ENCODE measurements at places on chromosomes 16 and 17.

DNA sequence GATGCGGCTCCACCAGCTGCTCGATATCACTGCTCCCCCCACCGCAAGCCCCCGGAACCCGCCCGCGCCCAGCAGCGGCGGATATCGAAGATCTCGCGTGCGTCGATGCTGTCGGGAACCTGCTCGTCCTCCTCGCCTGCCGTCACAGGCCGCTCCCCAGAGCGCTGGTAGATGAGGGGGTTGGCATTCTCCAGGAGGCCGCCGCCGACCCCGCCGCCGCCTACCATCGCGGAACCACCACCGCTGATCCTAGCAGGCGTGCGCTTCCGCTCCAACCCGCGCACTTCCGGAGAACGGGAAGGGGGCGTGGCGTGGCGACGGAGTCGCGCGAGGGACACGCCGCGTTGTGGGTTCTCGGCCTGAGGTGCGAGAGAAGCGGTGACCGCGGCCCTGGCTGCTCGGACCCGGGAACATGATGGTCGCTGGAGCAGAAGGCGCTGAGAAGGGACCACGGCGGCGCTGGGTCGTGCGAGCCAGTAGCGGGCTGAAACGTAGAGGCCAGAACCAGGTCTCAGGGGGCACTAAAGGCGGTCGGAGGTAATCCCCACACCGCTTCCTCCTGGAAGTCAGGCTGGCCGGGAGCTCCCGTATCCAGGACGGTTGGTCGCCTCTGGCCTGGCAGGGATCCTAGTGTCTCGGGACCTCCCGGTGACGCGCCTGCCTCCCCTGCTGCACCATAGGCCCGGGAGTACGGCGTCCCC, at the start of gene CIAO2B:
Gene CIAO2B (minus strand): TSS at position 265 of the 701 bp plus-strand sequence. CDS start 38 bp downstream, at position 227.
- peak; percentile 14 for DNase-seq

DNA sequence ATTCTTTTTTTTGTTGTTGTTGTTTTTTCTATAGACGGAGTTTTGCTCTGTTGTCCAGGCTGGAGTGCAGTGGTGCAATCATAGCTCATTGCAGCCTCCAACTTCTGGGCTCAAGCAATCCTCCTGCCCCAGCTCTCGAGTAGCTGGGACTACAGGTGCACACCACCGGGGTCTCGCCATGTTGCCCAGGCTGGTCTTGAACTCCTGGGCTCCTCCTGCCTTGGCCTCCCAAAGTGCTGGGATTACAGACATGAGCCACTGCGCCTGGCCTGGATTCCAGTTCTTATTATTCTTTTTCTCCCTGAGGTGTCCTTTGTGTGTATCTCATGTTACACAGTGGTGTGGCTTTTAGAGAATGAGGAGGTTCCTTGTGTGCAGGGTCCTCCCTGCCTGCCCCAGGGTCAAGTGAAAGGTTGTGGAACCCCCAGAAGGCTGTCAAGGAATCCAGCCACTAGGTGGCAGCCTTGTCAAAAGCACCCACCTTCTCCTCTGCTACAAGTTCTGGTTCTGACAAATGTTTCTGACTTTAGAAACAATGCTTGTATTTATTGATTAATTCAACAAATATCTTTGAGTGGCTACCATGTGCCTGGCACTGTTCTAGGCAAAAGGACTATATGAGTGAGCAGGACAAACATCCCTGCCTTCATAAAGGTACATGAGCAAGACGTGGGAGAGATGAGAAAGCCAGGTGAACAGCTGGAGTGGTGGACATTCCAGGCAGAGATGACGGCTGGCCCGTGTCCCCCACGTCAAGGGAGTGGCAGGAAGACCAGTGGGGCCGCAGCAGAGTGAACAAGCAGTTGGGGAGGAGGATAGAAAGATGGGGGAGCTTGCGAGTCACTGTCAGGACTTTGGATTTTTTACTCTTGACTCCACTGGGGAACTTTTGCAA, 112.4 kb downstream of the SPECC1 start:
- DNase-seq, result no peak

GRCh38 chr17:15335446-15335845, 6.0 kb downstream of the TEKT3 start:
- no peak for DNase-seq

GRCh38 chr17:45814622-45815606, 29.8 kb upstream of the SPPL2C start:
- DNase-seq, result no peak

GRCh38 chr16:80938879-80939260, 67.8 kb downstream of the CMC2 start:
- no peak for DNase-seq

DNA sequence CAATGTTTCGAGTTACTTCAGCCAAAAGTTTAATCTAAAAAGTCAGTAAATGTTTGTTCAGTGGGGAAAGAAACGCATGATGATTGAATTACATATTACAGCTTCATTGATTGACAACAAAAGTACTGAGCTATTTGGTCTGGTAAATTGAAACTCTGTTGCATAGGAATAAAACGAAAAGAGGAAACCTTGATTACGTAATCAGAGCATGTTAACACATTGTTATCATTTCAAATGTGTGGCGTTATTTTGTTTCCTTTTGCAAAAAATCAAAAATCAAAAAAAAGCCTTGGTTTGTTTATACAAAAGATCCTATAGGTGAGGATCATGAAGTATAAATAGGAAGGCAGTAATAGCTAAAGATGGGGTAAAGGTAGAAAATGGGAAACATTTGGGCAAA, 19.5 kb upstream of the CA10 start:
- DNase-seq, result no peak

- DNase-seq, result no peak
Measured at GRCh38 chr16:82993926-82994325, 367.2 kb downstream of the CDH13 start.

- no peak for DNase-seq
Measured at GRCh38 chr17:12134101-12134500, 113.4 kb downstream of the MAP2K4 start.

- DNase-seq, result no peak
Measured at GRCh38 chr17:37741341-37742115, 3.3 kb downstream of the HNF1B start.

- no peak for DNase-seq
Measured at GRCh38 chr16:54412037-54412436, 125.5 kb upstream of the IRX3 start.

DNA sequence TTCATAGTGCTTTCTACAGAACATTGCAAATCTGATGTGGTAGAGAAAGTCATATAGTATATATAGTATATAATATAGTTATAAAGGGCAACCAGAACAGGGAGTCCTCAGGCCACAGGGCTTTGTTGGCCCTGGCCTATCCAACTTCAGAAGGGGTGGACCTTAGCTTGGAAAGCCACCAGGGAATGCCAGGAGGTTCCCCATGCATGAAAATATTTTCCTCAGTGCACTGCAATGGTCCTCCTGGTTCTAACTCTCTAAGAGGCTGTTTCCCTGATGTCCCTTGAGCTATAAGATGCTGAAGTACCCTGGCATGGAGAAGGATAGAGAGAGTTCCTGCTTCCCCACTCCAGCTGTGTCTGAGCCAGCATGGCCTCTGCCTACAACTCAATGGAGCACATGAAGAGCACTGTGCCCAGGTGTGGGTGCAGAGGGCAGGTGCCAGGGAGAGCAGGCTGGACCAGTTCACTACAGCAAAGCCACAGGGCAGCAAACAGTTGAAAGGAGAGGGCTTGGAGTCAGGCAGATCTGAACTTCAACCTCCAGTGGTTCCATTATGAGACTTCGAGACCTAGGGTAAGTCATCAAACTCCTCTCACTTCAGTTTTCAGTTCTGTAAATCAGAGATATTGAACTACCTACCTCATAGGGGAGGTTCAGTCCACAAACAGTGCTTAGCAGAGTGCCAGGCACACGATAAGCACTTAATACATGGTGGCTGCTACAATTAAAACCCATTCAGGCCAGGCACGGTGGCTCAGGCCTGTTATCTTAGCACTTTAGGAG, 183.1 kb downstream of the SALL1 start:
- no peak for DNase-seq

DNA sequence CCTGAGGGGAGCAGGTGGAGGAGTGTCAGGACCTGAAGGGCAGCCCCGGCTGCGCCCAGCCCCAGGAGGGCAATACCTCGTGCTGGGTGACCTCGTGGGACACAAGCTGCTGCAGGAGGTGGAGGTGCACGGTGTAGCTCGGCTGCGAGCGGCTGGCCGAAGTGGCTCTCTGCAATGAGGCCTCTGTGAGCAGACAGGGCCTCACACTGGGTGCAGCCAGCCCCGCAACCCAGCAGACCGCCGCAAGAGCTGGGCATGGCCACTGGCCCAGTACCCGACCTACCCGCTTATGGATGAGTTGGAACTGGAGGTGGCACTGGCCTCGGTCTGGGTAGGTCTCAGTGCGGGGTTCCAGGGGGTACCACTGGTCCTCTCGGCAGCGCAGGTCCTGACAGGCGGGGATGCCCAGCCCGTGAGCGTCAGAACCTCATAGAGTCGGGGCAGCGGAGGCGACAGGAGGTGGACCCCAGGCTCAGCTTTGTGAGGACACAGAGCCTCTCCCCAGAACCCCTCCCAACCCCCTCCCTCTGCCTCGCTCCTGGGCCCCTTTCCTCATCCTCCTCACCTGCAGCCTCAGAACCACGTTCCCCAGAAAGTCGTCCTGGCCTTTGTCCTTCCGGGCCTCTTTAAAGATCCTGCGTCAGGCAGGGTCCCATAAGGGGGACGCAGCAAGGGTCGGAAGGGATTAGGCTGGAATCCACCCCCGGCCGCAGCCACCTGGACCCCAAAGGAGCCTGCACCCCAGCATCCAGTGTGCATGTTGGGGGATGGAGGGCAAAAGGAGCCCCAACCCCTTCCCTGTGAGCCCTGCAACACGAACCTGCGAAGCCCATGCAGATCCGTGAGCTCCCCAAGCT, 4.0 kb downstream of the UNC13D start:
- no peak for DNase-seq

DNA sequence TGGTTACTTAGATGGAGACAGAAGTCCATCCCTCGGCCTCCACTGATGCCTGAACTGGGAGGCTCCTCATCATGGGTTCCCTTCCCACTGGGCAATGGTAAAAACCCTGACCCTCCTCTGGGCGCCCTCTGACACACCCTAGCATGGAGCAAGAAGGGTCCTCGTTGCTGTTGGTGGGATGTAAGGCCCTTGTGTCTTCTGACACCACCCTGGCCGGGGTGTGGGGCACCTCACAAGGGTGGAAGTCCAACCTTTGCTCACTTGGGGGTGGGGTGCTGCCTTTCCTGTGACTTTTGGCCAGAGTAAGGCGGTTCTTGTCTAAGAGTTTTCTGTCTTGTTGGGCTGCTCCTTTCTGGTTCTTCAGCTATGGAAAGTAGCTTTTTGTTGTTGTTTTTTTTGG, 28.7 kb downstream of the MPRIP start:
- DNase-seq, result no peak

DNA sequence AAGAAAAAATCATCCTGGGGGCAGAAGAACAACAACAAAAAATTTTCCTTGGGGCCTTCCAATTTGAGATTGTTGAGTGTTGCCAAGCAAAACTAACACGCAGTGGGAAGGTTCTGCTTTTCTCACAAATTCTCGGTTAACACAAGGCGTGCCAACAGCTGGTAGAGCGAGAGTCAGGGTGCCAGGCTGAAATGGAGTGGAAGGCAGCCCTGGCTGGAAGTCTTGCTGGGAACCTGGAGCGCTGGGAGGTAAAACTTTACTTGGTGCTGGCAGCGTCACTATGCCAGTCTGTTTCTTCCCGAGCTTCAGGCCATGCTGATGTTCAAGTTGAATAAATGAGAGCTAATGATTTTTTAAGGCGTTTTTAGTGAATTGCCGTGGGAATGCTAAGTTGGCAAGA, 189.4 kb downstream of the WWOX start:
- DNase-seq, result no peak

GRCh38 chr17:34673516-34673915, 94.1 kb downstream of the TMEM132E start:
- no peak for DNase-seq

GRCh38 chr17:7729816-7730215, 12.3 kb downstream of the DNAH2 start:
- DNase-seq, result no peak

GRCh38 chr16:67470359-67470758, 10.6 kb downstream of the ATP6V0D1 start:
- no peak for DNase-seq

DNA sequence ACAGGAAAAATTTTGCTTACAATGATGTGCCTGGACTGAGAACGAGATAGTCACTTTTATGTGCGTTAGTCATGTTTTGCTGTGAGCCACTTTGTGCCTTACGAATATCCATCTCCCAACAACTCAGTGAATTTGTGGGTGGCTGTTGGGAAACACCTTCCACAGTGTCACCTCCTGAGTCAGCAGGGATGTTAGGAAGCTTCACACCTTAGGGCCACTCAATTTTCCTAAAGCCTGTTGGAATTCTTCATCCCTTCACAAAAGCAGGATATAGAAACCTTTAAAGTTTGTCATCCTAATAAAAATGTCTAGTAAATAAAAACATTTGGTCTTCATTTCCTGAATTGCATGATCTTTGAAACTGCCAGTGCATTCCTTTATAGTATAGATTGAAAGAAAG, 4.3 kb upstream of the KRTAP3-1 start:
- no peak for DNase-seq

DNA sequence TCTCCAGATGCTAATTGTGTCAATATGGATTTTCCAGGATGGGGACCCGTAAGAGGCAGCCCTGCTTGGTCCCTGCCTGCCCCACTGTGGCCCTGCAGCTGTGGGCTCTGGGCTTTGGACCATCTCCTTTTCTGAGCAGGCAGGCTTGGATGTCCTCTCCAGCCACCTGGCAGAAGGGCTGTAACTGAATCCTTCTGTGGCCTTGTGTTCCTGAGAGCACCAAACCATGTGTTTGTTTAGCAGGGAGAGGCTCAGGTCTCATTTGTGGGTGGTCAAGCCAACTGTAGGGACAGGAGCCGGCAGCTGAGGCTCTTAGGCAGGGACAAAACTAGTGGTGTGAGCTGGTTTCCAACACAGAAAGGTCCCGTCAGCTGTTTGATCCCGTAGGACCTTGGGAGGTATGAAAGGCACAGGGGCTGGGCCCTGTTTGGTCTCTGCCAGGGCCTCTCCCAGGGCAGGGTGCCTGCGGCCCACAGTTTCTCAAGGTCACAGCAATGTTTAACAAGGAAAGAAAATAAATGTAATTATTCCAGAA, 18.5 kb downstream of the SEC14L5 start:
- no peak for DNase-seq

DNA sequence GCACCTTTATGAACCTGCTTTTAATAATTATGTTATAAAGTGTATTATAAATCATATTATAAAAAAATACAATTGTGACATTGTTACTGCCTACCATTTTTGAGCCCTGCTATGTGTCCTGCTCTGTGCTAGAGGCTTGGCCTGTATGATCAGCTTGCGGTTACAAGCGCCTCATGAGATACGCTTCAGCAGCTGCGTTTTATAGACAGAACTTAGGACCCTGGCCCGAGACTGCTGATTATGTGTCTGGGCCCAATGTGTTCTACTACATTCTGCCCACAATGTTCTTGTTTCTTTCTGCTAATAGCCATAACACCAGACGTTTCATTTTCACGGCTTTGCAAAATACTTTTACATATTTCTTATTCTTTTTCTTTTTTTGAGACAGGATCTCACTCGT, 395.8 kb downstream of the SLC39A11 start:
- no peak for DNase-seq

DNA sequence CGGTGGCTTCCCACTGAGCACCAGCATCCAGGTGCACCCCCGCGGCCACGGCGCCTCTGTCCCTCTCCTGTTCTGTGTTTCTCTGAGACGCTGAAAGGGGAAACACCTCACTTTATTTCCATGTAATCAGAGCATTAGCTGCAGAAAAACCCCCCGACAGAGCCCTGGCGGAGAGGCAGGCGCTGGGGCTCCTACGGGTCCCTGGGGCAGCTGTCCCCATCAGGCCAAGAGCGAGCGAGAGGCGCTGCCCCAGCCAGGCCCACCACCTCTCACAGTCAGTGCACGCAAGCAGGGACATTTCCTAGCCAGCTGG, 27.1 kb upstream of the CHMP6 start:
- no peak for DNase-seq
